ENCODE measurements at places on chromosomes 7 and 10. TPM values are rescaled to one million over a fixed set of nuclear protein-coding genes. Genes with fewer than 3 reads are reported as not detected.

- DNase-seq = no peak
Measured at GRCh38 chr10:99748823-99749451, 16.9 kb downstream of the CUTC start.

GRCh38 chr10:83184641-83185040 is 954.7 kb upstream of the GHITM start:
- DNase-seq = no peak

DNA sequence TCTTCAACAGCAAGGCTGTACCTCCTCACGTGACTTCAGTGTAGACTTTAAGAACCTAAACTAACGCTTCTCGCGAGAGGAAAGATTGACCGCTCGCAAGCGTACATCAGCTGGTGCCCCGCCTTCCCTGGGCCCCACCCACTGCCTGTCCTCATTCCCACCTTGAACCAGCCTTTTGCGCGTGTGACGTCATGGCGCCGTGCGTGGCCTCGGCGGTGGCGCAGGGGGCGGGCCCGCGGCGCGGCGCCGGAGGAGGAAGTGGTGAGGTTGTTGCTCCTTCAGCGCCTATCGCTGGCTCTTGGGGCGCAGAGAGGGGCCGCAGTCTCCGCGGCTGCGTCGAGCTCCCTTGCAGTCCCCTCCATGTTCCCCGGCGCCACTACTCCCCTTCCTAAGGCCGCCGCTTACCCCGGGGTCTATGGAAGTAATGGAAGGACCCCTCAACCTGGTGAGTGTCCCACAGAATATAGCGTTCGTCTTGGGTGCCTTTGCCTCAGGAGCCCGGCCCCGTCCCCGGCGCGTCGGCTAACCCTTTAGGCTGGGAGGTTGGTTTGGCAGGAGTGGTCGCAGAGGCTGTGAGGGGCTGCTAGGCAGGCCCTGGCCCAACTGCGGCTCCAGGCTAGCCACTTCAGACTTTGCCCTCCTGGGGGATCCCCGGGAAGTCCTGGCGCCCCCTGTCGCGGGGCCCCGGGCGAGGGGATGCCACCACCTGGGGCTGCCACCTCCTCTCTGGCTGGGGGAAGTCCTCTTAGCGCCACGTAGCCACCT is at the start of gene NRBF2:
TSS of gene NRBF2 (plus strand) at position 273 of the 765 bp plus-strand sequence. CDS start at position 416, 143 bp downstream.
- DNase-seq = peak; percentile 97

DNA sequence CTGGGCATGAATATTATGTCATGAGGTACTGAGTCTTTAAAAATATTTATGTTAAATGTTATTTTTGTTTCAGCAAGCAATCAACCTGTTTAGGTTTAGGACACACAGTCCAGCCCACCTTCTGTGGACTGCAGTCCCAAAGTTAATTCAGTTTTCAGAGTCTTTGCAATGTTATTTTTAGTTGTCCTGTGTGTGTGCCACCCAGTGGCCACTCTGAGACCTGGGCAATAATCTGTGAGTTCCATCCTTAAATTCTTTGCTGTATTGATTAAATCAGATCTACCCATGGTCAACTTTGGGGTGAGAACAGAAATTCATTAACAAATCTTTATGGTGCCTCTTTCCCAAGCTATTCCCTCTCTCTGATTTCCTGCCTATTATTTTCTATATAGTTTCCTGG is 415.1 kb downstream of the CCSER2 start:
- no peak for DNase-seq

- DNase-seq = no peak
Measured at GRCh38 chr7:5692112-5692844, 89.2 kb downstream of the RNF216 start.

DNA sequence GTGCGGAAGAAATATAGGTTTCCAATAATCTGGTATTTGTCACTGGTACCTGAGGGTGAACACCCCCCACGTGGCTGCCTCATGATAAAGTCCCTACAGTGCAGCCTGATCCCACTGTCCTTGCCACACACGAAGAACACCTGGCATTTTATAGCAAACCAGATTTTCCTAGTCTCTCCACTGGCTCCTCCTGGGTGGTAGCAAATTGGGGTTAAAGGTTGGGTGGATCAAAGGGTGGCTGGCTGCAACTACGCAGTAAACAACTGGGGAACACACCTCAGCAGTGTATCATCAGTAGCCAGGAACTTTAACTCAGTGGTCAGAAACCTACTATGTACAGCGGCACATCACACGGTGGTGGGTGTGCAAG is 10.3 kb downstream of the SEPHS1 start:
- DNase-seq = no peak

DNA sequence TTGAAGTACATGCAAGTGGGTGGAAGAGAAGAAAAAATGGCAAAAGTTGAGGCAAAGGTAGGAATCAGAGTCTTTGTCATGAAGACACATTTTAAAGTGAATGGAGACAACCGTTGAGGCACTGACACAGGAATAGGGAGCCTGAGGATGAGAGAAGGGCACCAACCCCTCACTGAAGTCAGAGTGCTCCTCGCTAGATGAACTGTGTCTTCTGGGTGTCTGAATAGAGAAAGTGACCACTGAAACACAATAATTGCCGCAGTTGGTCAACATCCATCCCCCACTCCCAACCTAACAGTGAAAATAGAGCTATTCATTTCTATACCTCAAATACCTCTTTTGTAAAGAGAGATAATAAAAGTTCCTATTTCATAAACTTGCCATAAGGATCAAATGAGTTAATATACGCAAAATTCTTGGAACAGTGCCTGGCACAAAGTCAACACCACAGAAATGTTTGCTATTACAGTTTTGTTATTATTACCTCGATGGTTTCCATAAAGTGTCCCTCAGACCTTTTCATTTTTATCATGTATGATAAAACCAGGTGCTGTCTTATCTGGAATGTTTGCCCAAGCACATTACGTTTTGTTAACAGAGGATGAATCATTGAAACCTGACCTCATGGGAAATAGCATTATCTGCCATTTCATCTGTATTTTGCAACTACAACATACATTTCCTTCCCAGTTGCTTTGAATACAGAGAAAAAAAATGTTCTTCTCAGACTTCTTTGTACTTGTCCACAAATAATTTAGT is 61.8 kb upstream of the SP4 start:
- no peak for DNase-seq

GRCh38 chr10:95278061-95278988 is 12.5 kb downstream of the PDLIM1 start:
- no peak for DNase-seq

DNA sequence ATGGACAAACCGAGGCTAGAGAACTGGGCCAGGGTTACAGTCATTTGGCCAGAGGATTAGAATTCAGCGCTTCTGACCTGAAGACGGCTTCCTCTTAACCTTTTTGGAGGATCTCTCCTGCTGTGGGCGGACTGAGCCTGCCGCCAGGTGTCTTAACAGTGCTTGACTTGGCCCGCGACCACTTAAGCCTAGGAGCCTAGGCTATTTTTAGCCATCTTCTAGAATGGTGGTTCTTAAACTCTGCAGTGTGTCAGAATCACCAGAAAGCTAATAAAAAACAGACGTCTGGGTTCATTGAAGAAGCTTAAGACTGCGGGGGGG is 722 bp downstream of the MDH2 start:
- DNase-seq = no peak

DNA sequence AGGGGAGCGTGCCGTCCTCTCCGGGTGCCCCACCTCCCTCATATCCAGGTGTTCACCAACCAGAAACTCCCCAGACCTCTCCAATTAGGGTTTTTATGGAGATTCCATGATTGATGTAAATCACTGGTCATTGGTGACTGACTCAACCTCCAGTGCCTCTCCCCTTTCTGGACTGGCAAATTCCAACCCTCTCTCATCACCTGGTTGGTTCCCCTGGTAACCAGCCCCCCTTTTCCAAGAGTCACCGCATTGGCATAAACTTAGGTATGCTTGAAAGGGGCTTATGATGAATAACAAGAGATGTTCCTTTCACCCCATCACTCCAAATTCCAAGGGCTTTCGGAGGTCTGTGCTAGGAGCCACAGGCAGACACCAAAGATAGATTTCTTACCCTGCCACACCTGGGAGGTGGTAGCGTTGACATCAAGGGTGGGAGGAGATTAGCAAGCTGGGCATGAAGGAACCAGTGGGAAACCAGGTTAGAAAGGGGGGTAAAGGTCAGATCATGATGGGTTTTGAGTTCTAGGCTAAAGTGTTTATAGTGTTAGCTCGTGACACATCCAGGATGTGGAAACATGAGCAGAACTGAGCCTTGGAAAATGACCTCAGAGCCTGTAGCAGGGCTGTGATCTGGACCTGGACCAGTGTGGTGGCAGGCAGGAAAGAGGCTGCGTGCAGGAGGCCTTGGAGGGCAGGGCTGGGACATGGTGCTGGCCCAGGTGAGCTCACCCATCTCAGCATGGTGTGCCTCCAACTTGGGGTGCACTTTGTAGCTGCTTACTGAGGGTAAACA is 45.1 kb downstream of the CAMK1D start:
- DNase-seq = no peak

DNA sequence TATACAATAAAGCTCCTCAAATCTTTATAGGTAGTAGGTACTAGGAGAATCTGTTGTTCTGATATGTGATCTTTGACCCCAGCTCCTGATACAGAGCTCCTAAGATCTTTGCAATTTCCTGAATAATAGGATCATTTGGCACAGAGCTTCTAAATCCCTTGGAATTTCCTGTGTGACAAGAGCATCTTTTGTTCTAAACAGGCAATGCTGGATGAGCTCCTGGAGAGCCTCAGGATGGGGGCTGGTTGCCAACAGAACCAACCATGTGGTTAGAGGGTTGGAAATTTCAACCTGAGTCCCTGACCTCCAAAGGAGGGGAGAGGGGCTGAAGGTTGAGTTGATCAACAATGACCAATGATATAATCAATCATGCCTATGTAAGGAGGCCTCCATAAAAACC is 629.0 kb downstream of the CCSER2 start:
- DNase-seq = no peak

DNA sequence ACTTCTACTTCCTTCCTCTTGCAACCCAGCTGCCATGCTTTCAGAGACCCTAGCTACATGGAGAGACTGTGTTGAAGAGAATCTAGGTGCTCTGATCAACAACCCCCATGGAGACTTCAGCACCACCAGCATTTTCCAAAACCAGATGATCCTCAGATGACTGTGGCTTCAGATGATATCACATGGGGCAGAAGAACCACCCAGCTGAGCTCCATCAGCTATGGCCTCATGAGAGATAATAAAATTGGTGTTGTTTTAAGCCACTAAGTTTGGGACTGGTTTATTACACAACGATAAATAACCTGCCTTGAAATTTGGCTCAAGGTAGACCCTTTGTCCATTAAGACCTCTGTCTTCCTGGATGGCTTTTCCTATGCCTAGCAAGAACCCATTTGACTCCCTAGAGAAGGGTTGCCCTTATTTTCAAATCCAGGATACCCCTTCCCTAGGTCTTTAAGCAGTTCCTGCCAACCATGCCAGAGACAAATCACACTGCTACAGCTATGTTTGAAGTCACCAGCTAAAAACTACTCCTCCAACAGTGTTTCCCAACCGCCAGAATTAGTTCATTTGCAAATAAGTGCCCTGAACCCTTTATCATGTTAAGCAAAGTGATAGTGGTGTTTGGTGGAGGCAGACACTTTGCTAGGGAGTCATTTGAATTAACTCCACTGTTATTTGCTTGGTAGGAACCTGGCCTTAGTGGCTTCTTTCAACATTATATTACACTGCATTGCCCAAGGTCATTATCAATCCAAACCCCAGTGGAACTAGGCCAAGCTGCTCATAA is 136.9 kb upstream of the PALS2 start:
- DNase-seq = no peak

DNA sequence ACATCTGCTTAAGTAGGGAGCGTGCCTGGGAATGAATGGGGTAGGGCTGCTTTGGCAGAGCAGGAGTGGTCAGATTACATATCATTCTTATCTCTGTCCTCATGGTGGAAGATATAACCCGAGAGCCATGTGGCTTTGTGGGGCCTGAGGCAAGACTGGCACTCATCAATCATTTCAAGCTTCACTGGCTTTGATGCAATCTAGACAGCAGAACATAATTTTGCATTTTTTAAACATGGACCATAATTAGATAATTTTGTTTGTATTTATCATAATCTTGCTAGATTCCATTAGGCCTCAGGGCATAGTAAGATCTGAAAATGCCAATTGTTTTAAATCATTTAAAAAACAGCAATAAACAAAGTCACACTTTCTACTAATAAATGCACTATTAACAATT is 480.3 kb downstream of the NXPH1 start:
- no peak for DNase-seq

DNA sequence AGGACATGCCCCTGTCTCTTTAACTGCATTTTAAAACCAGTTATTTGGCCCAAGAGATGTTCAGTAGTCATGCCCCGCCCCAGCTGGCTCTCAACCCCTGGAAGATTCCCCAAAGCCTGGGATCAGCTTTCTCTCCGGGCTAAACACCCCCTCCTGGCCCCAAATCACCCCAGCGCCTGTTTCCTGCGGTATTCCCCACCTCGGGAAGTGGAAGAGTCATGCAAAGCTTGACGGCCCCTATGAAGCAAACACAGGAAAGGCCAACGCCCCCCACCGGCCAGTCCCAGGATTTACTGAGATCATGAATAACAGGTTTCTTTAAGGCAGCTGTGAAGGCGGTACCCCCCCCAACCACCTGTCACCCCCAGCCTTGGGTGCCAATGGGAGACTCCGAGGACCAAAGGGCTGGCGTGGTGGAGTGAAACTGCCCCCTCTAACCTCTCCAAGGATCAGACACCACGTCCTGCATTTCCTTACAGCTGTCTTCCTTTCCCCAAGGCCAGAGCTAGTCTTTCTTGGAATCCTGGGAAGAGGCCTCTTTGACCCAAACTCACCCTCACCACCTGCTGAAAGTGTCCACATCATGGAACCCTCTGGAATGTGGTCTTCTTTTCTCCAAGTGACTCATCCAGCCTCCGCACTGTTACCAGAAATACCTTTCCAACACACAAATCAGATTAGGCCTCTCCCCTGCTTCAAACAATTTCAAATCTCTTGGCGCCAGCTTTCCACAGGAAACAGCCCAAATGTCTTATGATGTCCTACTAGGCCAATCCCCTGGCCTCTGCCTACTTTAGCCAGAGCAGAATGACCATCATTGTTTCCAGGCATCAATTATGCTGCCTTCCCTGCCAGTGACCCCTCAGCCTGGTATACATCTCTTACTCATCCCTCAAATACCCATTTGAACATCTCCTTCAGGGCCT is 301.5 kb downstream of the ZEB1 start:
- peak; percentile 46 for DNase-seq

The ELMO1 gene
- 5.5 TPM for total RNA-seq

The IFIT1 gene
- 0.25 TPM for total RNA-seq

The FXYD4 gene
- total RNA-seq = not detected

Measured in K562 (cell line).